ENCODE measurements at places on chromosomes 4 and X.

GRCh38 chr4:5691491-5692132 lies 16.7 kb downstream of the EVC2 start:
- DNase-seq = no peak

DNA sequence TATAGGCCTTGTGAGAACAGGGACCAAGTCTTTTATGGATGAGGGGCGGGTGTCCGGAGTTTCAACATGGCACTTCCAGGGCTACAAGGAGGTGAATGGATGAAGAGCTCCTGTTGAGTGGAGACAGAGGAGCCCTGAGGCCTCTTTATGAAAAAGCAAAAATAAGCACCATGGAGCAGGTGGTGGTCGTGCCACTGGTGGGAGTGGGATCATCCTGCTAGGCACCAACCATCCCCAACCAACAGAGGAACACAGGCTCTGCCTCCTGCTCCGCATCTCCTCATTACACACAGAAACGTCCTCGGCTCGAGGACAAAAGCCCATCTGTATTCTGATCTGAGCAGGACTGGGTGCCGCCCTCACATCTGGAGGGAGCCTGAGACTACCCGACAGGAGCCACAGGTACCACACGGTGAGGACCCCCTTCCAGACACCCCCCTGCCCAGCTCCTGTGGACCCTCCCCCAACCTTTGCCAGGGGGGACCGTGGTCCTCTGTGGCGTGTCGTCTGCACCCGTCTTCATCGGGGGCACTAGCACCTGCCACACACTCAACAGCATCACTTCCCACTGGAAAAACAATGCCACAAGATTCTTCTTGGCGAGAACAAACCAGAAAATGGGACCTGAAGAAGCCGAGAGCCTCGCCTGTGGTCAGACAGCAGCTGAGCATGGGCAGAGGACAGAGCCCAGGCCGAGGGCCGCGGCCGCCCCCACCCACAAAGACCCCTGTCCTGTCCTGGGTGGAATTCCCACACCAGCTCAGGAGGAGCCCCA lies 3.9 kb upstream of the PDE6B start:
- peak; percentile 49 for DNase-seq

GRCh38 chr4:55117511-55117910 lies 7.9 kb downstream of the KDR start:
- no peak for DNase-seq

GRCh38 chrX:127570276-127570675 lies 481.9 kb downstream of the ACTRT1 start:
- DNase-seq = no peak

DNA sequence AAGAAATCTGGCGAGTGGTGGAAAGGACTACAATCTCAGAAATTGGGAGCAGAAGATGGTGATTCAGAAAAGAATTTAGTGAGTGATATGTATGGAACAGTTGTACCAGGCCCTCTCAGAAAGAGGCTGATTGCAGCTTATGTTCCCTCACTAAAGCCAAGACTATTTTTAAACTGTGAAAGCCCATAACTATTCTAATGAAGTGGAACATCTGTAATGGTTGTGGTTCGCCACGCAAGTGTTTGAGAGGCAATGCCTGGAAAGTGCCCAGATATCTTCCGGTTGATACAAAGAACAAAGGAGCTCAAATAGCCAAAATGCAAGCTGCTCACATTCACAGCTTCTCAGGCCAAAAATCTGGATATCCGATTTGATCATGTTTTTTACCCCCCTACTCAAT lies 1250.7 kb downstream of the RAPGEF2 start:
- DNase-seq = no peak

- DNase-seq = no peak
Observed at GRCh38 chr4:64130907-64131306, 278.3 kb downstream of the TECRL start.

GRCh38 chr4:99403380-99404184 lies 31.6 kb downstream of the ADH7 start:
- no peak for DNase-seq

DNA sequence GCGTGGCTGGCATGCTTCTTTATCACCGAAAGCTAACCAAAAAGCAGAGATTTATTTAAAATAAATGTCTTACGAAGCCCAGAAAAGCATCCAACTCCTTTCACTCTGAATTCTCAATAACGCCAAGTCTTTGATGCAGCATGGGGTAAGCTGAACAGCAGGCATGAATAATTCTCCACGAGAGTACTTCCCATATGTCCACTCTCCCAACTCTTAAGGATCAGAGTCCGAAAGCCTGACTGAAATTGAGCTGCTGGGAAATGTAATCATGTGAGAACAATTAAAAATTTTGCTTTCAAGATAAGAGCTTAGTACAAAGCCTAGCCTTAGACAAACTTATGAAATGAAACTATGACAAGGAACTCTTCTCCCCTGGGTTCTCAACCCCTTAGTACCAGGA lies 7.5 kb upstream of the SLC39A8 start:
- DNase-seq = no peak

GRCh38 chrX:112630187-112630586 lies 49.6 kb downstream of the LHFPL1 start:
- DNase-seq = no peak
